Stimulated activated CD4-positive, alpha-beta T cell treated with anti-CD3 and anti-CD28 coated beads, Interleukin-4, amount 100 ng/mL, for 1 hour (primary cell): ENCODE measurements at places on chromosomes 6 and 20.

DNA sequence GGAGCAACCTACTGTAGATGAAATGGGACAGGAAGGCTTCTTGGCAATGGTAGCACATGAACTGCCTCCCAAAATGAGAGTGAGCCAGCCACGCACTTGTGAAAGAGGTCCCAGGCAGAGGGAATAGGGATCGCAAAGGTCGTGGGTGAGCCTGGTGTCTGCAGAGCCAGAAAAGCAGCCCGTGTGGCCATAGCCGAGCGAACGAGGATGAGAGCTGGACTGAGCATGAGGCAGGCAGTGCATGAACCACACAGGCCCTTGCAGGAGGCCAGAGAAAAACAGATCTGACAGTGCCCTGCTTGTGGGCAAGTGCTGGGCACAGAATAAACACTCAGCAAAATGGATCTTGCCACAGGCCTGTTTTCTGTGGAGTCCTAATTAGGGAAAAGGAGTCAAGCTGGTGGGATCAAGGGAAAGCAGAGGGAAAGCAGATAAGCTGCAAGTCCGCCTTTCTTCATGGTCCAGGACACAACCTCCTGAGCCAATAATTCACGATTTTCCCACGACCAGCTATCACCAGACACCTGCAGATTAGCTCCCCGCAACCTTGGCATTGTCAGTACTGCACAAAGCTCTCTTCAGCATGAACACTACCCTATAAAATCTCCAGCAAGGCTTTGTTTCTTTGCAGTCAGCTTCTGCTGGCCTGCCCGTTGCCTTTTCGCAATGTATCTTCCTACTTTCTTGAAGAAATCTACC lies 44.0 kb downstream of the GCNT2 start:
- no peak for DNase-seq

DNA sequence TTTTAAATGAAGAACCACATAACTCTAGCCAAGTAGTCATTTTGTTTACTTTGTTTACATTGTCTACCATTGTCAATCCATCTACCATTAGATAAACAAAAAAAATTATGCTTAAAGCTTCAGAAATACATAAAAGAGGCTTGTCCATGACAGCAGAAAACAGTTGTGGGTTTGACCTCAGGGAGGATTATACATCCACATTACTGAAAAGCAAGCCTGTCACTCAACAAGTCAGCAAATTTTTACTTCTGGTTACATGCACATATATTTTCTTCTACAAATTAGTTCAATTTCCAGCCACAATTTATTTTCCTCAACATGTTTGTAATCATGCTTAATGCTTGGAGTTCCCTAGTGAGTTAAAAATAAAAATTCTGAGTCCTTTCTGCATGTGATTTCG lies 713.3 kb downstream of the COL12A1 start:
- no peak for DNase-seq

DNA sequence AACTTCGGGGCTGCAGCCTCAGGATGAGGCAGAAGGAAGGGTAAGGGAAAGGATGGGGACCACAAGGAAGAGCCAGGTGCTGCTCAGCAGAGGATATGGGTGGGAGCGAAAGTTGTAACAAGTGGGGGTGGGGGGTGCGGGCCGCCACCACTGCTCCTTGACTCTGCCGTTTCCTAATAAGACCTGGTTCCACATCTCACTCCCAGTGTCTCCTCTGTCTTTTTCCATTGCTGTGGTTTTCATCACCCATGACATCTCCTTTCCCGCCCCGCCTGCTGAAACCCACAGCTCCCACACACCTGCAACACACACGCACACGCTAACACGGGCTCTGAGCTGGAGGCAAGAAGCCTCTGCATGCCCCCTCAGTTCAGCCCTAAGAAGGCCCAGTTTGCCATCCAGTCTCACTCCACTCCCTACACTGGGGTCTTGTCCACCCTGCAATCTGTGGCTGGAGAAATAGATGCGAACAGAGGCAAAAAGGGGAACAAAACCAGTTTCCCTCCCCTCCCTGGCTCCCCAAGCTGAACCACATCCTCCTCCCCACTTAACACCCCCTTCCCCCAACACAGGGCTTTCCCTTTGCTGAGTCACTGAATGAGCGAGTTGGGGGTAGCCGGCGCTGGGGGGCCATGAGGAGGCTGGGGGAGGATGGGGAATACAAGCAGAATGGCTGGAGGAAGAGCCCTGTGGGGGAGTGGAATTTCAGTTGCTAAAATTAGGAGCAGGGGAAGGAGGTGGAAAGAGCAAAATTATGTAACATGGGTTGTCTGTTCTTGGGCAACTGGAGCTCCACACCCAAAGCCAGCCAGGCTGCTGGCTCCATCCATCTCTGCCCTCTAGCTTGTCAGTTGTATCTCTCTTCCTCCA lies 11.5 kb downstream of the NFKBIL1 start:
- DNase-seq: peak; percentile 69

DNA sequence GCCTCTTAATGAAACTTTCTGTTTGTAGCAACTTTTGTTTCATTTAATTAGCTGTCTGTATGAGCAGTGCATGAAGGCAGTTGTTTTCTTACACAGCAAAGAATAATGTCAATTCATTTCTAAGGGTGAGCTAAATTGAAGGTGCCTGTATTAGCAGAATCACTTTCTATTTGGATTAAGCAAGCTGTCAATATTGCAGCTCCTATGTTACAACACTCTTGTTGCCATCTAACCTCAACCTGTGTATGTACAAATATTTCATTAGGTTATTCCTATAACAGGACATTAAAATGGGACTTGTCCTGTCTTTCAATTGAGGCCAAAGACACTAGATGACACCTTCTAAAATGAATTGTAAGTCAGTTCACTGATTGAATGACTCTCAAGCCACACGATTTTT lies 647.5 kb downstream of the UTRN start:
- DNase-seq: no peak

DNA sequence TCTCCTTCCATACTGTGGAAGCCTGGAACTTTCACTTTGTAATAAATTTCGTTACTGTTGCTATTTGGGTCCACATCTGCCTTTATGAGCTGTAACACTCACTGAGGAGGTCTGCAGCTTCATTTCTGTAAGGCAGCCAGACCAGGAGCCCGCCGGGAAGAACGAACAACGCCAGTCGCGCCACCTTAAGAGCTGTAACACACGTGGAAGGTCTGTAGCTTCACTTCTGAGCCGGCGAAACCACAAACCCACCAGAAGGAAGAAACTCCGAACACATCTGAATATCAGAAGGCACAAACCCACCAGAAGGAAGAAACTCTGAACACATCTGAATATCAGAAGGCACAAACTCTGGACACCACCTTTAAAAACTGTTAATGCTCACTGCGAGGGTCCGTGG lies 589.9 kb upstream of the SLC35B3 start:
- DNase-seq: no peak

GRCh38 chr6:127100510-127101140 lies 17.8 kb upstream of the RSPO3 start:
- DNase-seq: no peak

- no peak for DNase-seq
These were observed 46.3 kb upstream of the PLN start for GRCh38 chr6:118501765-118502164.

GRCh38 chr6:136983687-136984086 lies 61.1 kb downstream of the IL20RA start:
- no peak for DNase-seq

GRCh38 chr6:148432462-148433195 lies 90.0 kb downstream of the SASH1 start:
- no peak for DNase-seq

DNA sequence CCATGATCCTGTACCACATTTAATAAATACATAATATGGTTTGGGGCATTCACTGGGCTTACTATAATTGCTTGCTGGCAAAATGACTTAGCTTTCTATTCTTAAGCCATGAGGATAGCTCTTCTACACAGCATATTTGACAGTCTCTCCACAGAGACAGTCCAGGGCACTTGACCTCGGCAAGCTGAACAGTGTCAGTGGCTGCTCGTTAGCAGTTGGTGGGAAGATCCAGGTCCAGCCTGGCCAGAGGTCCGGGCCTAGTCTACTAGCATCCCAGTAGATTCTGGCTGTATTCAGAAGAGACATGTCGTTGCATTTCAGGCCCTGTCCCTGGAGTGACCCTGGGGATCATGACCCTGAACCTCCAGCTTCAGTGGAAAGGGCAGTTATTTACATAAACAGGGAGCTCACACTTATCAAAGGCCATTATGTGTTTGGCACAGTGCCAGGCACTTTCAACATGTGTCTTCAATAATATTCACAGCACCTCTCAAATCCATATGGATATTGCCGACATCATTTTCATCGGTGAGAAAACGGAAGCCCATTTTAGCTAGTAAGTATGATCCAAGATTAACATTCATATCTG lies 139.0 kb downstream of the IMPG1 start:
- DNase-seq: no peak

- DNase-seq: no peak
These were observed 76.7 kb downstream of the RNF182 start for GRCh38 chr6:14001329-14002012.

- no peak for DNase-seq
These were observed 44.2 kb upstream of the SCRT2 start for GRCh38 chr20:719816-720215.

DNA sequence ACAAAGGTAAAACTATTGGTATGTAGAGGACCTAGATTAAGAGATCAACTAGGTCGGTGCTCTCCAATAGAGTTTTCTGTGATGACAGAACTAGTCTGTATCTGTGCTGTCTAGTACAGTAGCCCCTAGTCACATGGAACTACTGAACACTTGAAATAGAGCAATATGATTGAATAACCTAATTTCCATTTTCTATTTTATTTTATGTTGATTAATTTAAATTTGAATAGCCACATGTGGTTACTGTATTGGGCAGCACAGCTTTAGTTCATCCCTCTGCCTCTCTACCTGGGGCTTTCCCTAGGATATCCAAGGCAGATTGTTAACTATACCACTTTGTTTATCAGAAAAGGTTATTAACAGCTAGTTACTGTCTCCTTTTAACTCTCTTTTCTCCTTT lies 27.0 kb downstream of the FILIP1 start:
- DNase-seq: no peak

GRCh38 chr20:23925789-23926525 lies 46.4 kb upstream of the CST5 start:
- no peak for DNase-seq

- DNase-seq: no peak
These were observed 235.4 kb downstream of the BTBD9 start for GRCh38 chr6:38404355-38404754.

- DNase-seq: no peak
These were observed 74.8 kb downstream of the HACE1 start for GRCh38 chr6:104784884-104785283.

DNA sequence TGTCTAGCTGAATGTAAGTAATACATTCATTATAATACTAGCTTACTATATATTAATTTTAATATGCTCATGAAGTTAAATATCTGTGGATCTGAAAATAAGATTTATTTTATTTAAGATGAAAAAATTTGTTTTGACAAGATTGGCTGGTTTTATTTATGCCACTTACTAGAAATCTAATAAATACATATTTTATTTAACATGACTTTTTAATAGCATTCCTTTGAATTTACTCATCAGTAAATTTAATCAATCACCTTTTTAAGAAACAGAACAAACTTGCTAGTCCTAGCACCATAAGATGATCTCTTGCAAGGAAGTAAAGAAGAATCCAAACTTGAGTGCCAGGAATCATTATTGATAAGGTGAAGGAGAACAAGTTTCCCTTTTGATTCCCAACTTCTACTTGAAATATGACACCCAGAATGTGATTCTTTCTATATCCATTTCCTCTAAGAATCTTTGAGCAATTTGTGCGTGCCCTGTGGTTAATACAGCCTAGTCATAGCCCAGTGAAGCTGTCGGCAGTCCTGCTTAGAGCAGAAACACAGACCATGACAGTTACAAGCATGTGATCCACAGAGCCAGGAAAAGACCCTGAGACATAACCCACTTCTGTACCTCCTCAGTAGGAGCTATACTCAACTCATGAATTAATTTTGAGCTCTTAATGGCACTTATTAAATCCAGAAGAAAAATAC lies 282.3 kb upstream of the QKI start:
- no peak for DNase-seq

GRCh38 chr6:53014744-53015143 lies 19.7 kb upstream of the GSTA4 start:
- DNase-seq: no peak

- no peak for DNase-seq
These were observed 224.8 kb upstream of the JAG1 start for GRCh38 chr20:10898552-10898951.

DNA sequence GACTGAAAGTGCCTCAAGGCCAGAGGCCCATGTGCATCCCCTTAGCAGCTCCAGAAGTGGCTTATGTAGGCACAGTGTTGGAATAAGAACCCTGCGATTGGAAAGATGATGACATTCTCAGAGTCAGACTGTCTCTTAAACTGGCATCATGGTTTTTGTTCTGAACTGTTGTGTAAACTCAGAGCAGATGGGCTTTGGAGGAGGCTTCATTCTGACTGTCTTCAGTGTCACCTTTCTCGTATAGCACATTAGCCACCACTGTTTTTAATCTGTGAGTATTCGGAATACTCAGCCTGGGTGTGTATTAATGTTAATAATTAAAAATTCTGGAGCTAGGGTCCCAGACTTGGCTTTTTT lies 140.9 kb downstream of the JARID2 start:
- DNase-seq: no peak

DNA sequence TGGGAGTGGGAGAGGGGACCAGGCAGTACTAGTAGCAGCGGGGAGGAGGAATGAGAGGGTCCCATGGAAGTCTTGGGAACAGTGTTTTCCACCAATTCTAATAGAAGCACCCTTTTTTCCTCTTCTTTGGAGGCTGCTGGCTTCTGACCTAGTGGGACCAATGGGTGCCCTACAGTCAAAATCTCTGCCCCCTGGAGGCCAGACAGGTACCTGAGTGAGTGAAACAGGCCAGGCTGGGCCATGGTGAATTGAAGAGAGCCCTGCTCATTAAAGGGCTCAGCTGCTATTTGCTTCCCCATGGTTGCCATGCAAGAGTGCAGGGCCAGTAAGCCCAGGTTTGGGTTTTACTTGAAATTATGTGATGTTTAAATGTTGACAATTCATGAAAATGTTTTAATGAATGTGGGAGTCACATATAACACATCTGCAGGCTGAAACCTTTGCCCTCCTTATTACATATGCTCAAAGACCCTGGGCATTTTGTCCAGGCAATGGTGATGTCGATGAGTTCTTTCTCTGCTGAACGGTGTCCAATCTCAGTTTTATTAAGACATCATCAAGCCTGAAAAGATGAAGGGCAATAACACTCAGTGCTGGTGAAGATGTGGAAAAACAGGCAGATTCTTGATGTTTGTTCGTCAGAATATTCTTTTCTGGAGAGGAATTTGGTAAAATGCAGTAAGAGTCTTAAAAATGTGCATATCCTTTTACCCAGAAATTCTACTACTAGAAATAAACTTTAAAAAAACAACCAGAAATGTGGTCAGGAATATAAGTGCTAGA lies 42.3 kb upstream of the OCSTAMP start:
- DNase-seq: peak; percentile 3

DNA sequence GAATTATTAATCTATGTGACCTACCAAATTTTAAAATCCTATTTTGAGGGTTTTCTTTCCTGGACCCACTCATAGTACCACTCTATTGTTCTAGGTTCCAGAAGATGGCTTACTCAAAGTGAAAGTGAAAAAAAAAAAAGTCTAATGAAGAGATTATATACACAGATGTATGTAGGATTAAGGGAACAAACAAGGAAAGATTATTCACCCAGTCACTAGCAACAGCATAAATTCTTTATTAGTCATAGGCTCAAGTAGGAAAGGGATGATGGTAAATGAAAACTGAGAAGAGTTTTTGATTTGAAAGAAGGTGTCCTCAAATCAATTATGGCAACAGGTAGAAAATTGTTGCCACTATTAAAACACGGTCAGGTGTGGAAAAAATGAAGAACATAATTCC lies 923.7 kb downstream of the TBC1D32 start:
- DNase-seq: no peak

- no peak for DNase-seq
These were observed 98.6 kb upstream of the MRPS10 start for GRCh38 chr6:42315991-42316970.

GRCh38 chr6:18507561-18507960 lies 120.4 kb downstream of the RNF144B start:
- DNase-seq: no peak
